Umbilical cord (tissue), 2 donors: ENCODE measurements at places on chromosomes 7 and 10. TPM values are rescaled to one million over a fixed set of nuclear protein-coding genes. Genes with fewer than 3 reads are reported as not detected.

TWIST1 gene
- 51.5 TPM for total RNA-seq

COL28A1 gene
- total RNA-seq = not detected

TRIM50 gene
- 0.48 TPM for total RNA-seq

HSPA12A gene
- 13.0 TPM for total RNA-seq

DOCK4 gene
- total RNA-seq = 7.7 TPM

FANK1 gene
- total RNA-seq = 4.3 TPM

KIF20B gene
- 10.4 TPM for total RNA-seq

C10orf105 gene
- total RNA-seq = 0.48 TPM

NDUFB2 gene
- 65.7 TPM for total RNA-seq

RADIL gene
- total RNA-seq = 1.2 TPM

DNA sequence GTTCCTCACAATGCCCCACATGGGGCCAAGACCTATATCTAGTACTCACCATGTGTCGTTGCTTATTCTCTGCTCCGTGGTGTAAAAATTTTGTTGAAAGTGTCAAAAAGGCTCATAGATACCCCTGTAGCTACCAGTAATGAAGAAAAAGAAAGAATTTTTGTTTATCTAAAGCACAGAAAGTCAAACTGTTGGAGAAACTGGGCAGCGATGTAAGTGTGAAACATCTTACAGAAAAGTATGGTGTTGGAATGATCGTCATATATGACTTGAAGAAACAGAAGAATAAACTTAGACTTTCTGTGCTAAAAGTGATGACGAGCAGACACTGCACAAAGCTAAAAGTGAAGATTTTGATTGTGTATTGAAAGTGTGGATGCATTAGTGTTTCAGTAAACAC lies 626.6 kb upstream of the GHITM start:
- DNase-seq = no peak

GRCh38 chr7:126362746-126363145 lies 890.0 kb downstream of the GRM8 start:
- no peak for DNase-seq

- peak; percentile 38 for DNase-seq
These were observed 13.9 kb downstream of the OSBPL3 start for GRCh38 chr7:24965831-24966708.

DNA sequence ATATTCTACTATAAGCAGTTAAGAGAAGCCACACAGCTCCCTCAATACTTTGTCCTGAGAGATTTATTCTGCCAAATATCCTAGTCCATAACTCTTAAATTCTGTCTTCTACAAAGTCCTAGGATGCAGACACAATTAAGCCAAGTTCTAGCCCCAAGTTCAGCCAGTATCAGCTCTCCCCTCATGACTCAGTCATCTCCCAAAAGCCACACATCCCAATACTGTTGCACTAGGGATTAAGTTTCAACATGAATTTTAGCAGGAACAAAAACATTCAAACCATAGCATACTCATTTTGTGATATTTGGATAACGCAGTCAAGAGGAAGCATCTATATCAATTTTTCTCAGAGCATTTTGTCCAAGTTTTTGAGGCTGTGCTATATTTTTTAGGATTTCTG lies 277.4 kb downstream of the FZD1 start:
- DNase-seq = no peak

GRCh38 chr7:30027740-30028215 lies 434 bp upstream of the PLEKHA8 start:
- DNase-seq = no peak

- peak; percentile 33 for DNase-seq
These were observed 285.4 kb downstream of the SNX13 start for GRCh38 chr7:17654940-17655339.

GRCh38 chr10:122471531-122472177 lies 10.3 kb downstream of the HTRA1 start:
- no peak for DNase-seq

GRCh38 chr7:127755965-127756364 lies 104.0 kb downstream of the SND1 start:
- DNase-seq = no peak

GRCh38 chr7:149772956-149773434 lies 393 bp downstream of the ZNF467 start:
- DNase-seq = no peak

GRCh38 chr7:130113887-130114286 lies 43.6 kb downstream of the KLHDC10 start:
- no peak for DNase-seq

DNA sequence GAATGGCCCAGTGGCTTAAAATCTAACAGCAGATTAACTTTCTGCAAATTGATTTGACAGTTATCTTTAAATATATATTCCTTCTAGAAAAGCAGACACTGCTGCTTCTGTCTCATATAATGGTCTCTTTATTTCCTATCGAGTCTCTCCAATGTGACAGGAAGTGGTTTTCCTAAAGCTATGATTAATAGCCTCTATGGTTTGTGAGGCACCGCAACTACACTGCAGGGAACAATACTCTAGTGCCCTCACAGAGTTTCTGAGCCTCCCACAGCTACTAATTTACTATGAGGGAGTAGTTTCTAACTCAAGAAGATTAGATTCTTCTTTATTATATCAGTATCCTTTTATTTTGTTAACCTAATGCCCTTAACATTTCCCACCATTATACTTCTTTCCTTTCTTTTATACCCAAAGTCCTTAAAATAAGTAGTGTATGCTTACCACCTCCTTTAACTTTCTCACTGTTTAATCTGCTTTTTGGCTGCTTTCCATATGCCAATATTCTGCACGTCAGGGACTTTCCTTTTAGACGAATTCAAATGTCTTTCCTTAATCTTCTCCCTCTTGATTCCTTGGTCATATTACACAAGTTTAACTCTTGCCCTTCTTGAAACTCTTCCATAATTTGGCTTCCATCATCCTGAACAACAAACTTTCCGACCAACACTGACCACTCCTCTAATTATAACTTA lies 23.8 kb upstream of the AHR start:
- no peak for DNase-seq

- DNase-seq = no peak
These were observed 4.9 kb upstream of the TOMM7 start for GRCh38 chr7:22827563-22827962.

- DNase-seq = no peak
These were observed 147.8 kb upstream of the KLF6 start for GRCh38 chr10:3932597-3933375.

- DNase-seq = no peak
These were observed 6.1 kb downstream of the KCTD7 start for GRCh38 chr7:66634816-66635215.

GRCh38 chr7:72087926-72088325 lies 324.2 kb downstream of the CALN1 start:
- DNase-seq = no peak

DNA sequence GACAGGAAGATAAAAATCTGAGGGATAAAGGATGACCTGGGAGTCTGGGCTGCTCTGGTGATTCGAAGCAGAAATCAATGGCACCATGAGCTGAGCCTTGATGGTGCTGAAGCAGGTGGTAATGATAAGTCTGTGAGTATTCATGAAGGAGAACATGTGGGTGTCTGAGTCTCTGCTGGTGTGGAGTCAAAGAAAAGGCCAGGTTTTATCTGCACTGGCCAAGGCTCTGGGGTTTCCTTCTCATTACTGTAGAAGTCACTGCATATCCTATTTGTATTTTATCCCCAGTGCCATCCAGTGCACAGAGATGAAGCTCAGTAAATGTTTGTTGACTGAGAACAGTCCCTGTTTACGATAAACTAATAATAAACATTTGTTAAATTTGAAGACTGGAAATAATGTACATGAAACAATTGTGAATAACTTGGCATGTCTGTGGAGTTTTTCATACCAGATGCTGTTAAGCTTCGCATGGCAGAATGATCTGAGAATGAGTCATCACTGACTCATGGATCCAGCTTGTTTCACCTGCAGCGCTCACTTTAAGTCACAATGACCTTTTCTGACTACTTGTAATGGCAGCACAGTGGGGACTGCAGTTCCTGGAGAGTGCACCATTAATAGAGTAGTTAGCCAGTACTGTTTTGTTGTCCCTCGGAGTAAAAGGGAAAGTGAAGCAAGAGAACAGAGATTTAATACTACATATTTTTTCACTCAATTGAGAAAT lies 538.5 kb downstream of the HTR7 start:
- peak; percentile 73 for DNase-seq

DNA sequence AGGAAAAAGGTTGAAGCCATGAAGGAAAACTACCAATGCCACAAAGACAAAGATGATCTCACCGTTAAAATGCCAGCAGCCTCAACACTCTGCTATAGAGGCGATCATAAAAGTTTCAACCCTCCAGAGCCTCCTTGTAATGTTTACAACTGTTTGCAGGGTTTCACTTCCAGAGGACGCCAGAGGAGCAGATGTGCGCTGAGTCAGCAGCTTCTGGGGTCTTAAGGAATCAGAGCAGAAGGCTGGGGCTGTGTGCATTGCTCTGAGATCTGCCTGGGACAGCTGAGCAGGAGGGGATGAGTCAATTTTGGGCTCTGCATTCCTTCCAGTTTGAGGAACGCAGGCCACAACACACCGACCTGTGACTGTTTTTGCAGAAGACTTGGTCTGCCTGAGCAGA lies 98.3 kb downstream of the TMEM130 start:
- DNase-seq = peak; percentile 99

GRCh38 chr10:59517996-59518395 lies 155.6 kb upstream of the FAM13C start:
- no peak for DNase-seq

DNA sequence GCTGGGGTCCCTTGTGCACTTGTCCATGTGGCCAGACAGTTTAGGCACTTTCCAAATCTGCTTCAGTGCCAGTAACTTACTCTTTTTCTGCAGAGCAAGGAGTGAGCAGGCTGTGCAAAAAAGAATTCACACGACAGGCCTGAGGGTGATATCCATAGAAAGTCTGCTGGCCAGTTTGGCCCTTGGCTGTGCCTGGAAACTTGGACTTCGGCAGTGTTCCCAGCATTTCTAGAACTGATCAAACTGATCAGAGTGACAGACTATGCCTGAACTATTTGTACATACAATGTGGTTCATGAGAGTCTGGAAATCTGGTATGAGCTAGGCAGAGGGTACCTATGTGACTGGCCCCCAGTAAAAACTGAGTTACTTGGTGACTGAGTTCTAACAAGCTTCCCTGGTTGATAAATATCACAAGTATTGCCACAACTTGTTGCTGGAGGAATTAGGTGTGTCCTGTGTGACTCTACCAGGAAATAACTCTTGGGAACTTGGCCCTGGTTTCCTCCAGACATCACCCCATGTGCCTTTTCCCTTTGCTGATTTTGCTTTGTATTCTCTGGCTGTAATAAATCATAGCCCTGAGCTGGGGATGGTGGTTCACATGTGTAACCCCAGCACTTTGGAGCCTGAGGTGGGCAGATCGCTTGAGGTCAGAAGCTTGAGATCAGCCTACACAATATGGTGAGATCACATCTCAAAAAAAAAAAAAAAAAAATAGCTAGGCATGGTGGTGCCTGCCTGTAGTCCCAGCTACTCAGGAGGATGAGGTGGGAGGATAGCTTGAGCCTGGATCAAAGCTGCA lies 3.3 kb upstream of the DENND10 start:
- DNase-seq = peak; percentile 43

DNA sequence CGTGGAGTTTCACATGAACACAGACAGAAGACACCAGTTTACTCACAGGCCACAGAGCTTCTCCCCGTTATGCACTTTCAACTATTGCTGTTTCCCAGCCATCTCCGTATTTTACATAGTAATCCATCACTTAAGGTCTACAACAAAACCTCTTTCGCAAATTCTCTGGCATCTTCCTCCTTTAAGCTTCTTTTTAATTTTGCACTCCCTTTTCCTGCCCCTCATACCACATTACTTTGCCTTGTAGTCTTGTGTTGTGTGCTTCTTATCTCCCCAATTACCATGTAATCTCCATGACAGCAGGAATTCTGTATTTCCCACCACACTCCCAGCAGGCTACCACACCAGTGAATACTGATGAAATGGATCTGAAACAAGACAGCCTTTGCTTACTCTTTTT lies 87.3 kb downstream of the ODAD2 start:
- DNase-seq = peak; percentile 19

- DNase-seq = no peak
These were observed 372.1 kb downstream of the RPS24 start for GRCh38 chr10:78405736-78406135.

DNA sequence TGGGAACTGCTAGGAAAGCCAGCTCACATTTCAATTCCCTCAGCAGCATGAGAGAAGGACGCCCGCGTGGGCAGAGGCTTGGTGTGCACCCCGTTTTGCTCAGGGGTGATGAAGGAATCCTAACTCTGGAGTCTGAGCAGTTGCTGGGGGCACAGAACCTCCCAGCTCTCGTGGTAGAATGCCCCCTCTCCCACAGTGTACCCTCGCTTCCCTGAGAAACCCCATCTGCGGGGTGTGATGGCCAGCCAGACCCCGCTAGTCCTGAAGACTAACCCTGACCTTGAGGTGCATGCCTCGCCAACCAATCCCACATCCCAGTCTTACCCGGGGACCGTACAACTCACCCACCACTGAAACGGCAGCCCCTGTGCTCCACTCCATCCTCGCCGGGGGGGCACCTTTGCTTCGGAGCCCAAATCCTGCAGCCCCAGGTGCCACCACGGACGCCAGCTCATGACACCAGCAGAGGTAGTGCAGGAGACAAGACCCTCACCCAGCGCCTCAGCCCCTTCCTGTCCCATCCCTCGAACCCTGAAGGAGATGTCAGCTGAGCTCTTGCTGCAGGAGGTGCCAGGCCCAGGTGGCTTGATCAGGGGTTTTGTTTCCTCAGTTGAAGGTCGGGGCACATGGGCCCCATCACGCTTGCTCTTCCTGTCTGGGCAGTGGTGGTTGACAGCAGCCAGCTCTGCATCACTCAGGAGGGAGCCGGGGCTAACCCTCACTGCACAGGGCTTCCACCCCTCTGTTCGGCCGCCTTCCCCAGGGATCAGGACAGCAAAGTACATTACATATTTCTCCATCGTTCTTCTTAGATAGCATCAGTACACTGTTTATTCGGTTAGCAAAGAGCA lies 236.5 kb downstream of the MGMT start:
- DNase-seq = no peak

DNA sequence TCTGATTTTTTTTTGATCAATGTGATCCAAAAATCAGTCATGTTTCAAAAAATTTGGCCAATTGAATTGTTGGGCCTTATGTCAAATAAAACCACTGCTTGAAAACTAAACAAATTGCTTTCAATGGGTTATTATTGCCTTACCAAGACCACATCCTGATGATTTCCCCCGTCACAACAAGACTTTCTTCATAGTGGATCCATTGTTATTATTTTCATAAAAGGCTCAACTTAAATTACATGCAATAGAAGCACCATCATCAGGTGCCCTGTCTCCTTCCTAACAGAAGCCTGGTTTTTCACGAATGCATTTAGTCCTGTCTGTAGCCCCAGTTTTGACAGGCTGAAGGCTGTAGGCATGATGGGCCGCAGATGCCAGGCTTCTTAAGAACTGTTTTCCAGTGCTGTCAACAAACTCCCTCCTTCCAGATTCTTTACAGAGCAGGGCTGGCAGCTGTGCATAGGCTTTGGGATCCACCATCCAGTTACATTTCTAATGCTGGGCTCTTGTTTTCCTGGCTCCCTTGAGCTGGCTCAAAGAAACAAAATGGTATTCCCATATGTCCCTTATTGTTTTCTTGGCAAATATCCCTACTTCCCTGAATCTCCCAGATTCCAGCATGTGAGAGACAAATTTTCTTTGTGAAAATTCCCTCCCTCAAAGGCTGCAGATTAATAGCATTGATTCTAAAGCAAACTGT lies 302.0 kb downstream of the TWIST1 start:
- no peak for DNase-seq
